ENCODE measurements at places on chromosomes 5 and 9. TPM values are rescaled to one million over a fixed set of nuclear protein-coding genes. Genes with fewer than 3 reads are reported as not detected.

DNA sequence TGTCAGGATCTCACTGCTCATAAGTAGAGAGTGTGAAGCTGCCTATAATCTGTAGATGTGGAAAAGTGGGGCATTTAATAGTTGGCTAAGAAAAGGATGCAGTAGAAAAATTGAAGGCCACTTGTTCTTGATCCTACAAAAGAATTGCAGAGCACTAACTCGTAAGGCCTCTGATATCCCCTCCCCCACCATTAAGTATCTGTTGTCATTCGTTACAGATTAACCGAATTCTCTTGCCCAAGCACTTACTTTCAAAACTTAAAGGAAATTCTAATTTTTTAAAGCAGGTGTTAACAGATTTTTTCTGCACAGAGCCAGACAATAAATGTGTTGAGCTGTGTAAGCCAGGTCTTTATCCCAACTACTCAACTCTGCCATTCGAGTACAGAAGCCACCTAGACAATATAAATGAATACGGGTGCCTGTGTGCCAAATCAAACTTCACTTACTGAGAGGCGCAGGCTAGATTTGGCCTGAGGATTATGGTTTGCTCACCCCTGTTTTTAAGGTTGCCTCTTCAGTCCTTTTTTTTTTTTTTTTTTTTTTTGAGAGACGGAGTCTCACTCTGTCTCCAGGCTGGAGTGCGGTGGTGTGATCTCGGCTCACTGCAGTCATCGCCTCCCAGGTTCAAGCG is 234.8 kb downstream of the RFK start:
- DNase-seq: no peak

GRCh38 chr5:133265257-133265656 is 213.4 kb downstream of the HSPA4 start:
- DNase-seq: no peak

DNA sequence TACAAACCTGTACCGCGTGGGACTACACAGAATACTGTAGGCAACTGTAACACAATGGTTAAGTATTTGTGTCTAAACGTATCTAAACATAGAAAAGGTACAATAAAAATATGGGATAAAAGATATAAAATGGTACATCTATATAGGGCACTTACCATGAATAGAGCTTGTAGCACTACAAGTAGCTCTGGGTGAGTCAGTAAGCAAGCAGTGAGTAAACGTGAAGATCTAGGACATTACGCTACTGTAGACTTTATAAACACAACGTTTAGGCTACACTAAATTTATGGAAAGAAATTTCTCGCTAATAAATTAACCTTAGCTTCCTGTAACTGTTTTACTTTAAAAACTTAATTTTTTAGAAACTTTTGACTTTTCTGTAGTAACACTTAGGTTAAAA is 46.5 kb downstream of the MRPS27 start:
- no peak for DNase-seq

GRCh38 chr5:91182763-91183162 is 200.4 kb downstream of the ARRDC3 start:
- DNase-seq: no peak

DNA sequence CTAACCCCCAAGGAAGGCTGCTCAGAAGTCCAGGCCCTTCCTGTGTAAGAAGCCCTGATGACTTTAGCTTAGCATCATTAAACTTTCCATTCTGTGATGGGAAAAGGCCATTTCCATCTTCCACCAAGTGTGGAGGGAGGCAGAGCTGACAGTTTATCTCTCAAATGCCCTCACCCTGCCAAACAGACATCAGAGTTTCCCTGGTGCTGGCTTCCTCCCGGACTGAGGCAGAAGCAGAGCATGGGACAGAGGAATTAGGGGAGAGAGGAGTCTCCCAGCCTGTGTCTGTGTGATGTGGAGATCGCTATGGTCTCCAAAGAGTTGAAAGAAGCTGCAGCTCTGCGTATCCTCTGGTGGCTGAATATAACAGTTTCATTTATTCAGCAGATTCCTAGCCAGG is 57.4 kb upstream of the CTNNA1 start:
- DNase-seq: no peak

DNA sequence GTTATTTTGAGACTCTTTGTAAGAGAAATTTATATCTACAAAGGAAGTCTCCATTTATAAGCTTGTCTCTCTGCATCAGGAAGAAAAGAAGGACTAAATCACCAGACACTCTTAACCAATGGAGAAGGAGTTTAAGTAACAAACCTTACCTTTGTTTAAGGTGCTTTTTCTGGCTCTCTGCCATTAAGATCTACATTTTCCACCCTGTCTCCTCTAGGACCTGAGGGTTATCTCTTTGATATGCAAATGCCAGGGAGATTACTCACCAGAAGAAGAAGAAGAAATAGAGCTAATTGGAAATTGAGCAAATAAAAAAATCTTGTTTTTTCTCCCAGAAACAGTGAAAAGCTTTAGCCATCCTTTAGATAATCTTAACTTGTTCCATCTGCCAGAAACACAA is 60.9 kb downstream of the CDKN2A start:
- DNase-seq: no peak

DNA sequence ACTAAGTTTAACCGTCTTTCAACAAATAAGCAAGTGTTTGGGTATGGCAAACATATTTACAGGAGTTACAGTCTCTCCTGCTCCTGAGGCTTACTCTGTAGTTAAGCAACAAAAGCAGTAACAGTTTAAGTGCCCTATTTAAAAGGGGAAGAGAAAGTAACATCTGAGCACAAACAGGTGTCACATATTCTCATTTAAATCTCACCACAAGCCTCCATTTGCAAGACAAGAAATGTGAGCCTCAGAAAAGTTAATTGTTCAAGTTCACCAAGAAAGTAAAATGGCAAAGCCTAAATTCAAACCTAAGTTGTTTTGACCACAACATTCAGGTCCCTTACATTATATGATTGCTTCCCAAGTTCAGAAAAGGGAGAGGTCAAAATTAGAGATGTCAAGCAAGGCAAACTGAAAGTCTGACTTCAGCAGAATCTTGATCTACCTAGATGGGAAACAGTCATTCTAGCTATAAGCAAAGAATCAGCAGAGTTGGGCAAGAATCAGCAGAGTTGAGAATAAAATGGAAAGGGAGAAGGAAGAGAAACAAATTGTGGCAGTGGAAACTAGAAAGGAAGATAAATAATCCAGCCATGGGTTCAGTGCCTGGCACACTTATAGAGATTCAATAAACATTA is 93.4 kb downstream of the STRBP start:
- DNase-seq: no peak

The TRIM41 gene
- total RNA-seq: 37.6 TPM

DNA sequence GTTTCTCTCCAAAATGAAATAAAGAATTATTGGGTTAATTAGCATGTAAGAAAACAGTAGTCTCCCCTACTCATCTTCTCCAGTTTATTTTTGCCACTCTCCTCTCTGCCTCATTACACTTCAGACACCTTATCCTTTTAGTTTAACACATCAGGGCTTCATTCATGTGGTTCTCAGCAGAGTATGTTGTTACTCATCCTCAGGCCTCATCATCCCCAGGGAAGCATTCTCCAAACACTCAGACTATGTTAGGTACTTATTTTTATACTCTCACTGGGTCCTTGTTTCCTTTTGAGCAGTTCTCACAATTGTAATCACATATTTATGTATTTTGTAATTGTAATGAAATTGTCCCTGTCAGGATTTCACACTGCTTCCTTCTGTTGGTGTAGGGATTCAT is 470.5 kb downstream of the PDE4D start:
- DNase-seq: no peak

- DNase-seq: no peak
These were observed 14.7 kb upstream of the SIL1 start for GRCh38 chr5:139212906-139213305.

DNA sequence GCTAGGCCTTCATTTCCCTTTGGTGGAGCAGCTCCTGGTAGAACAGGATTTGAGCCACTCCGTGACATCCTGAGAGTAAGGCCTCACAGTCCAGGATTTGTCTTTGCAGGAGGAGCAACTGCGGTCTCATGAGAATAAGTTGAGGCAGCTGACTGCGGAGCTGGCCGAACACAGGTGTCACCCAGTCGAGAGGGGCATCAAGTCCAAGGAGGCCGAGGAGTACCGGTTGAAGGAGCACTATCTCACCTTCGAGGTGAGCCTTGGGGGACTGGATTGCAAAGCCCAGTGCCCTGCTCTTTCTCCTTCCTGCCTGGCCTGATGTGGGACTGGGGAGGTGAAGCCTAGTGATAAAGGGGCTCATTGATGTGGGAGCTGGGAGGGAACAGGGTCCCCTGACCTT is 44.3 kb downstream of the PSD2 start:
- no peak for DNase-seq

DNA sequence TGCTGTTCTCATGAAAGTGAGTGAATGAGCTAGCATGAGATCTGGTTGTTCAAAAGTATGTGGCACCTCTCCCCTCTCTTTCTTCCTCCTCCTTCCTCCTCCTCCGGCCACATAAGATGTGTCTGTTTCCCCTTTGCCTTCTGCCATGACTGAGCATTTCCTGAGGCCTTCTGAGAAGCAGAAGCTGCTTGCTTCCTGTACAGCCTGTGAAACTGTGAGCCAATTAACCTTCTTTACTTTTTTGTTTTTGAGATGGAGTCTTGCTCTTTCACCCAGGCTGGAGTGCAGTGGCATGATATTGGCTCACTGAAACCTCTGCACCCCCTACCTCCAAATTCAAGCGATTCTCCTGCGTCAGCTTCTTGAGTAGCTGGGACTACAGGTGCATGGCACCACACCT is 6.1 kb downstream of the S100Z start:
- peak; percentile 13 for DNase-seq

All from activated T-cell treated with anti-CD3 and anti-CD28 coated beads, Interleukin-2, amount 50 U/mL, for 4 hours (primary cell).